ENCODE measurements at places on chromosomes 5 and 9. TPM values are rescaled to one million over a fixed set of nuclear protein-coding genes. Genes with fewer than 3 reads are reported as not detected.

- DNase-seq = no peak
These were observed 69.9 kb downstream of the PSAT1 start for GRCh38 chr9:78366827-78367226.

GRCh38 chr5:142063878-142064331 is 44.7 kb upstream of the NDFIP1 start:
- no peak for DNase-seq

DNA sequence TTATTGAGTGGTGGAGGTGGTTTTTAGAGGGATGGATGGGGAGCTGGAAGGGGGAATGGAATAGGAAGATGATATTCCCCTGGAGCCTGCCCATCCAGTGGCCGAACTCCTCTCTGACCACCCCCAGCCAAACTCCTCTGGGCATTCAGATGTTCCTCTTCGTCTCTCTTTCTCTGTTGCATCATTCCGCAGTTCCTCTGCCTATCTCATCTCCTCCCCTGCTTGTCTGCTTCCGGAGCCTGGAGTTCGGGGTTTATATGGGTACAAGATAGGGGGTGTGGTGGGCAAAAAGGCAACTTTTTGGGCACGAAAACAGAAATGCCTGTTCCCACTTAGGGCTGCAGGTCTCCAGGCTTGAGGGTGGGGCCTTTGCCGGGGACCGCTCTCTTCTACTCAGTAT is 12.2 kb upstream of the CDK5RAP2 start:
- DNase-seq = no peak

GRCh38 chr5:172744123-172745104 is 26.6 kb downstream of the DUSP1 start:
- DNase-seq = no peak

DNA sequence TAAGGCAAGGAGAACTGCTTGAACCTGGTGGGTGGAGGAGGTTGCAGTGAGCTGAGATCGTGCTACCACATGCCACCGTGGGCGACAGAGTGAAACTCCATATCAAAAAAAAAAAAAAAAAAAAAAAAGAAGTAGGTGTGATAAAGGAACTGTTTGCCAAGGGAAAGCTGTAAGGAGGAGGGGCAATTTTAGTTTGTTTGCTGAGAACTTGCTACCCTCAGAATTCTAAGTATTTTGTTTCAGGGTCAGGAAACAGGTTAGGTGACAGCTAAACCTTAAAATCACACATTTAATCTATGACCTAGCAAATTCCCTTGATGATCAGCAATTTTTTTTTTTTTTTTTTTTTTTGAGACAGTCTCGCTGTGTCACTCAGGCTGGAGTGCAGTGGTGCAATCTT is 7.2 kb upstream of the ARRDC3 start:
- DNase-seq = no peak

GRCh38 chr5:54785729-54786591 is 199.4 kb downstream of the ESM1 start:
- DNase-seq = no peak

DNA sequence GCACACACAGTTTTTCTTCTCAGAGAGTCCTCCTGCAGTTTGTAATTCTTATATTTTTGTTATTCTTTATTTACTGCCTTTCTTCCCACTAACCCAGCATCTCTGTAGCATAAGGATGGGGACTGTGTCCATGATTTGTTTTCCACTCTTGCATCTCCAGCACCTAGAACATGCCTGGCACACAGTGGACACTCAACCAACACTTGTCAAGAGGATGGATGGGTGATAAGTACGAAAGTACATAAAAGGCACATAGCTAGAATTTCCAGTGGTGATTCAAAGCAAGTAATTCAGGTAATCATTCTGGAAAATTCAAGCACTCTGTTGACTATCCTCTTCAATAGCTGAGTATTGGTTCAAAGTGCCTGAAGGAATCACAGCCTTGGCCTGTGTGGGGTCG is 60.2 kb upstream of the TRIO start:
- no peak for DNase-seq

RELL2 gene
- 19.5 TPM for total RNA-seq

AQP7 gene
- total RNA-seq = not detected

IER5L gene
- 14.4 TPM for total RNA-seq

All from activated T-helper 1 cell treated with anti-CD3 and anti-CD28 coated beads, Interleukin-12 subunit alpha, Interleukin-12 subunit beta, Interleukin-2, Interleukin-4 antibody, amounts not matched to agents 30 ng/mL and 10 ng/mL and 1 ng/mL, durations not matched to agents 14 hours and 24 hours and 36 hours (primary cell).